HAP-1 (cell line): ENCODE measurements at places on chromosomes 3 and 15.
A peak's percentile ranks its signal among the peaks of the same experiment; 100 is the strongest.

DNA sequence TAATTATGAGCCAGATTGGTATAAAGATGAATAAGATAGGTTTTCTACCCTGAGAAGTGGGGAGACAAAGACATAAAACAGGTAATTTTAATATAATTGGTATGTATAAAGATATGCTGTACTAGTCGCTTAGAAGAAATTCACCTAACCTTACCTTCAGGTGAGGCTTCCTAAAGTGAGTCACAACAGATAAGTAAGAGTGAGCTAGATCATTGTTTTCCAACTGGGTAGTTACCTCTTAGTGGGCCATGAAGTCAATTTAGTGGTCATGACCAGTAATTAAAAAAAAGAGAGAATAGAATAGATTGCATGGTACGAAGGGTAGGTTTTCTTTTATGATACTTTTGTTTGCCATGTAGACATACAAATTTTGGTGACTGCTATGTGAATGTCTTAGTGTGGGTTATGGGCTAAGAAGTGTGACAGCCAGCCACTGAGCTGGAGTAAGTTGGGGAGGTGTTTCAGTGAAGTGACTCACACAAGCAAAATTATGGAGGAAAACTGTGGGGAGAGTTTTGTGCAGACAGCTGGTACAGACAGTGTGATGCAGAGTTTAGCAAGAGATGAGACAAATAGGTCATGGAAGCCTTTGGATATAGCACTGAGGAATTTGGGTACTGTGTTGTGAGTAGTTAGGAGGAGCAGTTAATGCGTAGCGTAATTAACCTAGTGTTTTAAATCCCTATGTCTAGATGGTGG, 8.2 kb downstream of the TRNT1 start:
- DNase-seq = no peak

- DNase-seq = no peak
These were observed 36.4 kb upstream of the ESYT3 start for GRCh38 chr3:138397983-138398382.

- no peak for DNase-seq
These were observed 86.9 kb downstream of the ATP10A start for GRCh38 chr15:25776071-25776746.

- no peak for DNase-seq
These were observed 76.3 kb downstream of the MYLK start for GRCh38 chr3:123807820-123808219.

DNA sequence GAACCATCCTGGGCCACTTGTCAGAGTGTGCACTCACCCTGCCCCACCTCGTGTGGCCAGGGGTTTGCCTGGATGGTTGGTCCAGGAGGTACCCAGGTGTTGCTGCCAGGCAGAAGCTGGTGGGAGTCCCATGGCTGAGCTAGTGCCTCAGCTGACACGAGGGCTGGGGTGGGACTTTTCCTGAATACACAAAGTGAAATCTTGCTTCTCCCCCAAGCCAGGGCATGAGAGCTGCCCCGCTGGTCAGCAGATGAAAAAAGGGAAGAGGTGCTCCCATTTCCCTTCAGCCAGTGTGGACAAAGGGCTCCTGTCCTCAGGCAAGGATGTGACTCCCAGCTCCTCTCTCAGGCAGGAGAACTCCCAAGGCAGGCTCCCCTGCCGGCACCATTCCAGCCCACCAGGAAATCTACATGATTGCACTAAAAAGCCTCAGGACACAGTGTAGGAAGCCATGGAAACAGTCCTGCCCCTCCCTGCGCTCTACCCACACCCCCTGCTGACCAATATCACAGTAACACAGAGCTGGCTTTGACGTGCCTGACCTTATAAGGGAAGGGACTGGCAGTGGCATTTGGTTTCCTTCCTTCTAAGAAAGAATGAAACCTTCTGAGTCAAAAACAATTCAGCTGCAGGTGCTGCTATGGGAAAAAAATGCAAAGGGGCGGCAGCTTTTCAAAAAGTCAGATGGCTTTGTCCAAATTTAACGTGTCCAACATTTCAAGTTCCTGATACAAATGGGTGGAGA, 33.9 kb downstream of the MYO5C start:
- peak; percentile 81 for DNase-seq

- peak; percentile 47 for DNase-seq
These were observed 114.1 kb upstream of the DNAJC19 start for GRCh38 chr3:181103605-181104004.

- no peak for DNase-seq
These were observed 171.1 kb downstream of the ZNF621 start for GRCh38 chr3:40695848-40696247.

- no peak for DNase-seq
These were observed 191.6 kb upstream of the FAM3D start for GRCh38 chr3:58858126-58858525.

GRCh38 chr3:133868186-133868585, 27.5 kb downstream of the RAB6B start:
- DNase-seq = no peak

DNA sequence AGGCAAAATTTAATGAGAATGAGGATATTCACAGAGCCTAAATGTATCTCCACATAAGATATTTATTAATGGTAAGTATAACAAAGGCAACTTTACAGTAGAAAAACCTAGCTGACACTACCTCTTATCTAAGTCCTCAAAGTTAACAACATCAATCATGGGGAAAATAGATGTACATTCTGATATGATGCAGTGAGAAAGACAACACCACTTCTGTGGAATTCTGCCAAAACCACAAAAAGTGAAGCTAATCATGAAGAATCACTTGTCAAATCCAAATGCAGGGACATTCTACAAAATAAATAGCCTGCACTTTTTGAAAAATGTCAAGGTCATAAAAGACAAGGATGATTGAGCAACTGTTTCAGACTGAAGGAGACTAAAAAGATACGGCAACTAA, 27.5 kb upstream of the EOMES start:
- DNase-seq = no peak

GRCh38 chr3:20935791-20936190, 749.8 kb upstream of the SGO1 start:
- no peak for DNase-seq

- no peak for DNase-seq
These were observed 204.6 kb upstream of the TLE3 start for GRCh38 chr15:70302360-70302759.

GRCh38 chr3:172106037-172106954, 66.9 kb downstream of the FNDC3B start:
- DNase-seq = no peak

DNA sequence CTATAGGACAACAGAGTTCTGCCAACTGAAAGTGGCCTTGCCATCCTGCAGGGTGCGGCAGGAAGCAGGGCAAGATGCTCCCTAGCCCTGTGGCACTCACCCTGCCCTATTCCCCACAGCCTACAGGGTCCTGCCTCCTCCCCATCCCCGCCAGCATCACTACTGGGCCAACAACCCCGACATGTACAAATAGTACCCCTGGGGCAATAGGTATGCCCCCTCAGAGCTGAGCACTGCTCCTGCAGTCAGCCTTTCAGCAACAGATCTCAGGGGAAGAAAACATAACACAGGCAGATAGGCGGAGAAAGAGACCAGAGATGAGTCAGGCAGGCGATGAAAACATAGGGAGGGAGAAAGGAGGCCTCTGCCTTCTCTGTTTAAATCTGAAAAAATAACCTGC, 74.7 kb downstream of the XXYLT1 start:
- no peak for DNase-seq
